ENCODE measurements at places on chromosomes 7 and 10.

DNA sequence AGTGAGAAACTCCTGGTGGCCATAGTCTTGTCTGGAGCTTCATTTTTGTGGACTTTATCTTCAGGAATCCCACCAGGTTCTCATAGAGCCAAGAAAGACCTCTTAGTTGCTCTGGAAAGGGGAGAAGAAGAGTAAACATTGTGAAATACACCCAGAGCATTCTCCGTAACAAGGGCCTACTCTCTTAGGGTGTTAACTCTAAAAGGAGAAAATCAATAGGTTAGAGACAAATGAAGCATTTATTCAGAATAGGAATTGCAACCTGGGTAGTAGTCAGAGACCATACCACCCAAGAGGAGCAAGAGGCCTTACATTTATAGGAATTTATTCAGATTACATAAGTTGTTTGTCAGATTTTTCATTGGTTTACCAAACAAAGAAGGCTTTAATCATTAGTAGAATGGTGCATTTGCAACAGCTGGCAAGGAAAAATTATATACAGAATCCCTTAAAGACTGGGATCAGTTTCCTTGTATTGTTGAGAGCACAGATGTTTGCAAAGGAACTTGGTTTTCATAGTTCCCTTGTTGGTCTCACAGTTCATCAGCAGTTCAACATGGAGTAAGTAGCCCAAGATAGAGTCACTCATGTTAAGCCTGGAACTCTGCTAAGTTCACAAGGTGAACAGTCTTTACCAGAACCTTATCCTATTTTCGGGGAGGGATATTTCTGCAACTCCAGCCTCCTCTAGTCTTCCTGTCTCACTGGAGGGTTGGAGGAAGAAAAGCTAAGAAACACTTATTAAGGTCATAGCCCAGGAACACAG, 53.2 kb upstream of the TMEM140 start:
- DNase-seq: no peak

DNA sequence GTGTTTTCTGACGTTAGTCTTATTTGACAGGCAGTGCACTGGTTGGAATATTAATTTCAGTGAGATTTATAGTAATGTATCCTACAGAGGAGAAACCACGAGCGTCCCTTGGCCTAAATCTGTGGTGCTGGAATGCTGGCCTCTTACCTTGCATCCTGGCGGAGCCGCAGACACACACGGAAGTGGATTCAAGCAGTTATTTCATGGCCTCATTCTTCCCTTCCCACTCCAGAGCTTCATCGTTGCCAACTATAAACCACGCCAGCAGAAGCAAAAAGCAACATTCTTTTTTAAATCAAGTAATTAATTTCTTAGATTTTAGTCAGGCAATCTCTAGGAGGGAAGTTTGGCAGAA, 13.1 kb downstream of the WIPI2 start:
- DNase-seq: no peak

- peak; percentile 6 for DNase-seq
These were observed 247.6 kb upstream of the HGF start for GRCh38 chr7:82017334-82017943.

GRCh38 chr10:55966101-55966500, 395.0 kb downstream of the ZWINT start:
- no peak for DNase-seq
